Urothelium cell line (cell line): ENCODE measurements at places on chromosomes 2 and 18.

DNA sequence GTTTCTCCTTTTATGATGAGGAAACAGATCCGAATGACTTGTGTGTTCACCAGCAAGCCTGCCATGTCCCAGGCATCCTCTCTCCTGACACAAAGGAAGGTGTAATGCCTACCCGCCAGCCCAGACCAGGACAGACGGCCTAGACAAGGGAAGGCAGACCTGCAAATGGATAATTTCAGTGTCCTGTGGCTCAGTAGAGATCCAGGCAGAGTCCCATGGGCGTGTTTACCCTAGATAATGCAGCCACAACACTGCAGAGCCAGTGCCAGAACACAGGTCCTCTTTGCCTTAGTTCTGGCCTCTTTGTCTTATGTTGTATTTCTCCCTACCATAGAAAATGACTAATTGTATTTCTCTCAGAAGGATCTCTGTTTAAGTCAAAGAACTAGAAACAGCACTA is 12.7 kb downstream of the TRAPPC12 start:
- no peak for DNase-seq

- no peak for DNase-seq
Observed at GRCh38 chr2:65576278-65576677, 143.9 kb upstream of the SPRED2 start.

- DNase-seq = no peak
Observed at GRCh38 chr2:240509667-240510512, 47.9 kb downstream of the ANKMY1 start.

GRCh38 chr2:119592436-119592835 is 48.2 kb downstream of the CFAP221 start:
- no peak for DNase-seq

DNA sequence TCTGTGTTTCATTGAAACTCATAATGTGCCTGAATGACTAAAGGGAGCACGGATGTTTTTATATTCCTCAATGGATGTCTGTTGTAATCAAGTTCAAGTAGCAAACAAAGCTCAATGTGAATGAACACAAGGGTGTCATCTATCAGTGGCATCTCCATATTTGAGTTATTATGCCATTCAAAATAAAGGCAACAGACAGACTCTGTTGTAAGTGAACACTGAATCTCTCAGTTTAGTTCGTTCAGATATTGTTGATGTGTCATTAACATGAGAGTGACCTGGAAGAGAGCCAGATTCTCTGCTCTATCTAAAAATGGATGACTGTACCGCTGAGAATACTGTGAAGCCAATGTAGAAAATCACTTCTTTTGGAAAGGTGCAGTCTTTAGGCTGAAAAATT is 118.7 kb downstream of the NUP35 start:
- peak; percentile 9 for DNase-seq

GRCh38 chr2:30768036-30768686 is 39.1 kb downstream of the CAPN13 start:
- DNase-seq = no peak

- peak; percentile 100 for DNase-seq
Observed at GRCh38 chr2:11743846-11744553, 2.4 kb upstream of the LPIN1 start.

- no peak for DNase-seq
Observed at GRCh38 chr18:79374408-79375171, 21.1 kb upstream of the NFATC1 start.

DNA sequence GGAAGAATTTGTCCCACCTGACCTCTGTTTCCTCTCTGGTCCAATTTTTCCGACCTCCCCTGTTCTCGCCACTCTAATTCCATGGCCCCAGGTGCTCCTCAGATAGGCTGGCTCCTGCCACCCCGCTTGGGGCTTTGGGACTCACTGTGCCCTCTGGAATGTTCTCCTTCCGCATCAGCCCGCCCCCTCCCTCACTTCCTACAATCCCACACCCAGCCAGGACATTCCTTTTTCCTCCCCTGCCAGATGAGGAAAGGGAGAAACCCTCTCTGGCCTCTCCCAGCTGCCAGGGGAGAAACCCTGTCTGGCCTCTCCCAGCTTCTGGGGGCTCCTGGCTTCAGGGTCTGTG is 3.1 kb upstream of the OR6B2 start:
- no peak for DNase-seq

DNA sequence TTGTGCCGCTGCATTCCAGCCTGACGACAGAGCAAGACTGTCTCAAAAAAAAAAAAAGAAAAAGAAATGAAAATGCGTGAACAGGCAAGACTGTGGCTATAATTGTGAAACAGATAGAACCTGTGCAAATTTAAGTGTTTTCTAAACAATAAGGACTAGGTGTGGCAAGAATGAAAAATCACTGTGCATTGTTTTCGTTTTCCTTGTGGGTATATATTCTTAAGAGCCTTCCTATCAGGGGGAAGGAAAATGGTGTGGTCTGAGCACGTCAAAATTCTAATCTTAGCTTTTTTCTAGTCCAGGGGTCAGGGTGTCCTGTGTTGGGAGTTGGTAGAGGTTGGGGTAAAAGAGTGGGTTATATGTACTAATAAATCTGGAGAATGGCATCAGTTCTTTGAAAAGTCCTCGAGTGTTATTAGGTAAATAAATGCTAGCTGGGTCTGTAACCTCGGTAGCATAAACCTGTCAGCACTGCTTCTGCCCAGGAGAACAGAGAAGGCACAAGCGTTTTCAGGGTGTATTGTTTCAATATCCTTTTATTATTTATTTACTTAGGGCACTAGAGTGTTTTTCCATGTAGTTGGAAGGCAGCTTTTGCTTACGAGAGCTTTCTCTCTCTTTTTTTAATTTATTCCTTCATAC is 11.6 kb downstream of the ATP6V1C2 start:
- no peak for DNase-seq

- peak; percentile 82 for DNase-seq
Observed at GRCh38 chr2:234146087-234146826, 95.8 kb downstream of the SPP2 start.

GRCh38 chr2:128786741-128787478 is 468.2 kb upstream of the HS6ST1 start:
- no peak for DNase-seq

DNA sequence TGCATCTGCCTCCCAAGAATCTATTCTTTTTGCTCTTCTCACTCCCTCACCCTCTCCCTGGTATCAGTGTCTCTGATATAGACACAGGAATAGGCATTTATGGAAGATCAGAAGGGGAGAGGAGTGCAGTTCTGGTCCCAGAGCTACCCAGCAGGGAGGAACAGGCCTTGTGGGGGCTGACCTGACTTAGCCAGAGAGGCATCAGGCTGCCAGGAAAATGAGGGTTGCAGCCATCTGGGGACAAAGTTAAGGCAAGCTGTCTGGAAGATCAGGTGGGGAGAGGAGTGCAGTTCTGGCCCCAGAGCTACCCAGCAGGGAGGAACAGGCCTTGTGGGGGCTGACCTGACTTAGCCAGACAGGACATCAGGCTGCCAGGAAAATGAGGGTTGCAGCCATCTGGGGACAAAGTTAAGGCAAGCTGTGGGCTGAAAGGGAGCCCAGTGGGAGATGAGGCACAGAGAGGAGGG is 69.9 kb upstream of the HK2 start:
- no peak for DNase-seq

DNA sequence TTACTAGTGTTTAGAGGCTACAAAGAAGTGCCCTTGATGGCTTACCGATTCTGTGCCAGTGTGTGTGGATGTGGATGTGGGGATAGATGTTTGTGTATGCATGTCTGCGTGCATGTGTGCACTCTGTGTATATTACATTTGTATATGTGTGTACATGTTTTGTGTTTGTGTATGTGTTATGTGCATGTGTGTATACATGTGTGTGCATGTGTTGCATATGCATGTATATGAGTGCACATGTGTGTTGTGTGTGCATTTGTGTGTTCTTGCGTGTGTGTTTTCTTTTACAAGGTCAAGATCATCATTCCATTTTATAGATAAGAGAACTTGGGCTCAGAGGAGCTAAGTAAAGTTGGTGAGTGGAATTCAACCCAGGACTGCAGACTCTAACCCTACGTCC is 217.1 kb upstream of the PID1 start:
- no peak for DNase-seq

DNA sequence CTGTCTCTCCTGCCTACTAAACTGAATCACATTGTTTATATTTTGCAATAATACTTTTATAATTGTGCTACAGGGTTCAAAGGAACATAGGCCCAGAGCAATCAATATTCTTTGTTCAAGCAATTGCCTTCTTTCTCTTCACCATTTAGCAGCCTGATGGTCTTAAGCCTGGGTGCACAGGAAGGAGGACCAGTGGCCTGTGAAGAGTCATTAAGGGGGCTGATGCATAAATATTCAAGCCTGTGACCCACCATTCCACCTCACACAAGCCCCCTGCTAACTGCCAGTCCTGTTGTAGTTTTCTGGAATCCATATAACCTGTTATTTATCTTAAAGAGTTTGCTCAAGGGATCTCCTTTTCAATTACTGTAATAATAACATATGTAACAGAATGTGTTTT is 56.0 kb downstream of the ABCA12 start:
- no peak for DNase-seq

GRCh38 chr2:43939695-43940256 is 56.0 kb downstream of the LRPPRC start:
- DNase-seq = no peak

- DNase-seq = no peak
Observed at GRCh38 chr2:200443916-200444315, 66.0 kb downstream of the KCTD18 start.

- DNase-seq = no peak
Observed at GRCh38 chr2:184031402-184032147, 566.8 kb upstream of the ZNF804A start.

DNA sequence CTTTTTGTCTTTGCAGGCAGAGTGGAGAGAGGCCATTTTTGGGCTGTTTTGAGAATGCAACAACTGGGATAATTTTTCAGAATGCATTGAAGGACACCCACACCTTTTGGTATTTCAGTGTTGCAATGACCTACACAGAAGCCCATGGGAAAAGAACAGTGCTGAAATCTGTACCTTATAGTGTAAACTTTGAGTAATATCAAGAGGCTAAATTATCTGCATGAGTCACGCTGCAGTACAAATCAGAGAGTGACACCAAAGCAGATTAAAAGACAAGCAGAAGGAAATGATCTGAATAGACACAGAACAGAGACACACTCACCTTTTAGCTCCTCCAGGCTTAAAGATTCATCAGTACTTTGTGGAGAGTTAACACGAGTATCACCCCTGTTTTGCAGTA is 265.3 kb downstream of the PAX3 start:
- no peak for DNase-seq

GRCh38 chr2:15107137-15107536 is 454.0 kb downstream of the NBAS start:
- no peak for DNase-seq

DNA sequence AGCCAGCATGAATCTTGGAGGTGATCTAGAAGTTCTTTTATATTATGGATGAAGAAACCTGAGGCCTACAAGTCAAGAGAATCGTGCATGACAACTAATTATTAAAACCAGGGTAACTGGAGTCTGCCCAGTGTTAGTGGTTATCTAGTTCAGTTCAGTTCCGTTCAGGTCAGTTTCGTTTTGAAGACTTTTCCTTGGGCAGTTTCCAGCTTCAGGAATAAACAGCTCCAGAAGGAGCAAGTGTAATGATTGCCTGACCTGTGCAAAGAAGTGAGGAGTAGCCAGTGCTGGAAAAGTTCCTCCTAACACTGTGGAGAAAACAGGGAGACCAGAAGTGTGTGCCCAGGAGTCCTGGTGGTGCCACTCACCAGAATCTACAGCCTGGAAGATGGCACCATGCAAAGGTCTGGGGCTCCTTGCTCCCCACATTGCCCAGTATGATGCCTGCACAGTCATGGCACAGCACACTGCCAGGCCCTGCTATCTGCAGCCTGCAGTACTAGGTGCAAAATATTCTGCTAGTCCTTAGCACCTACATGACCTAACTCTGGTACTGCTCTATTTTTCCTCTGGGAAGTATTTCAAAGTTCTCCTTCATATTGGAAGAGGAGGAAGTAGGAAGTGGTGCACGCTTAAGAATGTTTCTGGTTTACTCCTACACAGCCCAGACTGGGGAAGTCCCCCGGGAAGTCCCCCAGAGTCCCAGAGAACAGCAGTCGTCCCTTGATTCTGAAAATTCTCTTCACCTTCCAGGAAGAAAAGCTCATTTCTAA is 65.8 kb downstream of the SUMO1 start:
- no peak for DNase-seq

- no peak for DNase-seq
Observed at GRCh38 chr2:603427-603826, 73.8 kb downstream of the TMEM18 start.

DNA sequence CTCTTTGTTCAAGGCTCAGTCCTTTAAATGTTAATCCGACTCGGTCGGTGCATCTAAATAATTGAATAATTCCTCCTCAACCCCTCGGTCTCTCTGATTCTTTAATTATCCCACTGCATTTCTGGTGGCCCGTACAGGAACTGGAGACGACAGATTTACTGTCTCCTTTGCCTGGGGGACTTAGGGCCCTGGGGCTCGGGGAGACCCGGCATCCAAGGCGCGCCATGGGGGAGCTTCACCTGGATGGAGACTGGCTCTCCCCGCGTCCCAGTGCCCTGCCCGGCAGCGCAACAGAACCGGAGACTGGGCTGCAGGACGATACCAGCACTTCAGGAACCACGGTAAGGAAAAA is 47.7 kb upstream of the SELENOI start:
- DNase-seq = no peak

DNA sequence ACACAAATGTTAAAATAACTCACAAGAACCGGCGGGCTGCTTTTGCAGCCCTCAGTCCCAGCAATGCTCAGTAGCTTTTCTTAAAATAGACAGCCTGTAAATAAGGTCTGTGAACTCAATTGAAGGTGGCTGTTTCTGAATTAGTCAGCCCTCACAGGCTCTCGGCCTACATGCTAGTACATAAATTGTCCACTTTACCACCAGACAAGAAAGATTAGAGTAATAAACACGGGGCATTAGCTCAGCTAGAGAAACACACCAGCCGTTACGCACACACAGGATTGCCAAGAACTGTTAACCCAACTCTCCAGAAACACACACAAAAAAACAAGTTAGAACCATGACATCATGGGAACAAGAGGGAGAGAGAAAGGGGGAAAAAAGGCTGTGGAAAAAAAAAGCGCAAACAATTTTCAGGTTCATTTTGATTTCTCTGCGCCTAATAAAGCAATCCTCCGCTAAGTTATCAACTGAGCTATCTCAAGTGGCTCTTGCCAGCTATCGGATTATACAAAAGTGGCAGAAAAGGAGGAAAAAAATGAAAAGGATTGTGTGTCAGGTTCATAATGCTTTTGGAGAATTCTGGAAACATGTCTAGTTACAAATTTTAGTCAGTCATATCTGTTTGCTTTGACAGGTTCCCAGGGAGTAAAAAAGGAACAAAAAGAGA is 89.1 kb downstream of the ZEB2 start:
- no peak for DNase-seq

DNA sequence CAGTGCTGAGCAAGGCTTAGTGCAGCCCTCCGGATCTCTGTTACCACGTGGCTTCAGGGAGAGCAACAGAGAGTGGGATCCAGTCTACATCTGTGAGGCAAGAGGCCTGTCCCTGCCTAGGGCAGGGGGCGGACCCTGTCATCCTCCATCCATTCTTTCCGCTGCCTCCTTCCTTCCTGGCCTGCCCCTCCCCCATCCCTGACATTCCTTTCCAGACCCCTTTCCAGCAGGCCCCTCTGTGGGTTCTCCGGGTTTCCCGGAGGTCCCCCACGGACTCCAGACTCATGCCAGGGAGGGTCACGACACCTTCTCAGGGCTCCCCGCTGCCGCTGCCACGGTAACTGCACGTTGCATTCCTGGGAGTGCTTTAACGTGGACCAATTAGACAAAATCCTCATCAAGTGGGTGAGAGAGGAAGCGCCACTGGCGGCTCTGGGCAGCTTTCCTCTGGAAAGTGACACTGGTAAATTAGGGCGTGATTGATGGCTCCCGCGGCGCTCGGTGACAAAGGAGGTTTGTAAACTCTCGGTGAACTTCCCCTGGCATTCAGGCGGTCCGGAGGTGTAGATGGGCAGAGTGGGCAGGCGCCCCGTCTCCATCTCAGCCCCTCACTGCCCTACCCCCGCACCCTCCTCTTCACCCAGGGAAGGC is 11.4 kb downstream of the ATOH8 start:
- DNase-seq = no peak
